ENCODE measurements at places on chromosomes 13 and 19. TPM values are rescaled to one million over a fixed set of nuclear protein-coding genes. Genes with fewer than 3 reads are reported as not detected.

KLK14 gene
- total RNA-seq = not detected

TTC9B gene
- 0.28 TPM for total RNA-seq

DOCK9 gene
- total RNA-seq = 166 TPM

KASH5 gene
- not detected for total RNA-seq

ACTL9 gene
- total RNA-seq = not detected

DKKL1 gene
- total RNA-seq = not detected

TEX26 gene
- total RNA-seq = 1.5 TPM

ZIC2 gene
- not detected for total RNA-seq

ZNF561 gene
- 27.0 TPM for total RNA-seq

PRODH2 gene
- not detected for total RNA-seq

USHBP1 gene
- 43.3 TPM for total RNA-seq

LGALS14 gene
- not detected for total RNA-seq

HIPK4 gene
- total RNA-seq = not detected

Data from omental fat pad (tissue), 4 donors.